ENCODE measurements at places on chromosomes 2 and 18.

DNA sequence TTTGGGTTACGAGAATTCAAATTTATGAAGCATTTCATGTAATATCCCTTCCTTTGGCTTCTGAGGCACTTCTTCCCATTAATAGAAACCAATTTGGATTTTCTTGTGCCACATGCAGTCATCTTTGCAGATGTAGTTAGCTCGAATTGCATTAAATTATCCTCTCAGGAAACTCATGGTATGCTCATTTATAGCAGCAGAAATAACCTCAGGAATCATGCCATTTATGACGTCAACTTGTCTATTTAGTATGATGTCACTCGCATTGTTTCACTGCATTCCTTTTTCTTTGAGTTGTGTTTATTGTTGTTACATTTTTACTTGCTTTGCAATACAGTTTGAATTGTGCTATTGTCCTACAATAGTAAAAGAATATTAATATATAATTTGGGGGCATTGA lies 163.8 kb downstream of the RBM43 start:
- no peak for DNase-seq

DNA sequence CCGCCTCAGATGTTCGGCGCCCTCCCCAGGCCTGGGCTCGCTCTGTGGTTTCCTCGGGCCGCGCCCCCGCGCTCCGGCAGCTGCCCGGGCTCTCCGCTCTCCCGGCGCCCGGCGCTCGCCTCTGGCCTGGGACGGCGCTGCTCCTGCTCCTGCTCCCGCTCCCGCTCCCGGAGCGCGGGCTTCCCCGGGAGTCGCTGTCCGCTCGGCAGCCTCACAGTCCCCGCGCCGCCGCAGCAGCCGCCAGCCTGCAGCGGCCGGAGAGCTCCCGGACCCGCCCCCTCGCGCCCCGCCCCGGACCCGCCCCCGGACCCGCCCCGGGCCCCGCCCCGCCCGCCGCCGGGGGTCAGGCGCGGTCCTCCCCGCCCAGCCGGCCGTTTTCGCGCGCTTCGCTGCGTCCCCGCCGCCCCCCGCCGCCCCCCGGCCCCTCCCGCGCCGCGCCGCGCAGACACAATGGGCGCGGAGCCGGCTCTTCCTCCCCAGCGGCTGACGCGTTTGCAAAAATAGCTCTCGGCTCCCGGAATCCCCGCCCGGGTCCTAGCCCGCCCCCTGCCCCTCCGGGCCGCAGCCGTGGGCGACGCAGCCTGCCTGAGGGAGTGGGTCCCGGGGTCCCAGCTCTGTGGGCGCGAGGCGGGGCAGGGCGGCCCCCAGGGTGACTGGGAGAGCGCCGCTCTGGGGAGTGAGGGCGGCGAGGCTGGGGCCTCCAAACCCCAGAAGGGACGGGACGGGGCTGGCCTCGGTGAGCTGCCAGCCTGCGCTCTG lies at the start of gene ARL4C:
Gene ARL4C, minus strand, starts transcription at position 247 of the 759 bp plus-strand sequence. CDS start 495 bp downstream, outside the sequence.
- DNase-seq: peak; percentile 76

GRCh38 chr18:25248755-25249154 lies 103.2 kb downstream of the ZNF521 start:
- DNase-seq: no peak

GRCh38 chr2:26068602-26069298 lies 34.9 kb downstream of the RAB10 start:
- DNase-seq: no peak

DNA sequence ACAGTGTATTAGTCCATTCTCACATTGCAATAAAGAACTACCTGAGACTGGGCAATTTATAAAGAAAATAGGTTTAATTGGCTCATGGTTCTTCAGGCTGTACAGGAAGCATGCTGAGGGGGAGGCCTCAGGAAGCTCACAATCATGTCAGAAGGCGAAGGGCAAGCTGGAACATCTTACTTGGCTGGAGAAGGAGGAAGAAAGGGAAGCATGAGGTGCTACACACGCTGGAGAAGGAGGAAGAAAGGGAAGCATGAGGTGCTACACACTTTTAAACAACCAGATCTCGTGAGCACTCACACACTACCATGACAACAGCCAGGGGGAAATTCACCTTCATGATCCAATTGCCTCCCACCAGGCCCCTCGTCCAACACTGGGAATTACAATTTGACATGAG lies 95.3 kb upstream of the FAM110C start:
- no peak for DNase-seq

GRCh38 chr2:63888490-63889402 lies 47.0 kb downstream of the UGP2 start:
- DNase-seq: peak; percentile 42
